ENCODE measurements at places on chromosomes 7 and 10. TPM values are rescaled to one million over a fixed set of nuclear protein-coding genes. Genes with fewer than 3 reads are reported as not detected.
A peak's percentile ranks its signal among the peaks of the same experiment; 100 is the strongest.

CYP3A7 gene
- not detected for total RNA-seq

GRCh38 chr10:103859161-103860086, 4.0 kb upstream of the SH3PXD2A start:
- DNase-seq, result peak; percentile 69

FZD8 gene
- total RNA-seq, result 8.9 TPM

EPDR1 gene
- total RNA-seq, result 83.4 TPM

DNA sequence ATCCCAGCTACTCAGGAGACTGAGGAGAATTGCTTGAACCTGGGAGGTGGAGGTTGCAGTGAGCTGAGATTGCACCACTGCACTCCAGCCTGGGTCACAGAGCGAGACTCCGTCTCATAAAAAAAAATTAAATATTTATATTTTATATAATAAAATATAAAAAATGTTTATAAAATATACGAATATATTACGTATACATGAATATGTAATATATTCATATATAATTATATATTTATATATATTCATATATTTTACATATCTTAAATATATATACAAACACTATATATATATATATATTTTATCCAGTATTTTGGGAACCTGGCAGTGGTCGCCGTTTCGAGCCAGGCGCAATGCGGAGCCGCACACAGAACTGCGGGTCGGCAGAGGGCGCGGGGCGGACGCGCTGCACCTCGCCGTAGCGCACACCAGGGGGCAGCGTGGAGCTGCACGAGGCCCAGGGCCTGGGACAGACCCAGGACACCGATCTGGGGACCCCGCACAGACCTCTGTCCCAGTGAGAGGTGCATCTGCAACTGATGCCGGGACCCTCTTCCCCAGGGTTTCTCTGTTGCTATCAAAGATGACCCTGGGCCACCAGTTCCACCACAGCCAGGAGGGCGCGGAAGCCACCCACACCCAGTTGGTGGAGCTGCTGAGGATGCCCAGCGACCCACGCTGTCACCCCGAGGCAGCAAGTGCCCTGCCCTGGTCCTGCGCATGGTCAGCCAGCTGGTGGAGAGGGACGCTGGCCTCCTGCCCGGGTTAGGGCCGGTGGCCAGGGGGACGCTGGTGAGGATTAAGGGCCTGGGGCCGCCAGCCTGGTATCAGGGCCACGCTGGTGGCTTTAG, 22.7 kb downstream of the AP5Z1 start:
- DNase-seq, result no peak

GRCh38 chr7:101911800-101912715, 94.6 kb downstream of the CUX1 start:
- DNase-seq, result peak; percentile 87

MRC1 gene
- 0.17 TPM for total RNA-seq

DNA sequence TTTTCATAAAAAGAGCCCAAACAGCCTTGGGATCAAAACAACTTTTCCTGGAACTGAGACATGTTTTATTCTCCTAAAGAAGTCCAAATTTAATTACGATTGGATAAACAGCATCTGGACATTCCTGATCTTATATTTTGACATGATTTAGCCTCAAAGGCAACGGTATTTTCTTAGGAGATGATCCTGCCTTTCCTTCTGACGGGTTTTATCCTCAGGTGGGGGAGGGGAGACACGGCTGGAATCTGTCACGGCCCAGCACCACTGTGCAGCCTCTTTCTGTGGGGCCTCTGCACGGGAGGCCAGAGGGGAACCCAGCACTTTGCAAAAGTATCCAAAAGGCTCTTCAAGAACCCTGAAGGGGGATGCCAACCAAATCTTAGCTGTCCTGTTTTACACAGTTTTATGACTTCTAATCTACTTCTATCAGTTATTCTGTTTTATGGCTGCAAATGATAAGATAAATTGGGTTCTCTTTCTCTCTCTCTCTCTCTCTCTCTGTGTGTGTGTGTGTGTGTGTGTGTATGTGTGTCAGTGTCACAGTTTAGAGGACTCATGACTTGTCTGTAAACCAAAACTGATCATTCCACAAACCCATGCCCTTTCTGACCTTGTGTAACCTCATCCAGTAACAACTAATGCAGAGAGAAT, 321.1 kb upstream of the NPVF start:
- DNase-seq, result no peak

IFIT3 gene
- total RNA-seq, result 12.8 TPM

CALML3 gene
- total RNA-seq, result not detected

- no peak for DNase-seq
Observed at GRCh38 chr7:71221549-71221948, 89.6 kb downstream of the GALNT17 start.

C10orf143 gene
- not detected for total RNA-seq

CRTAC1 gene
- 0.17 TPM for total RNA-seq

DNA sequence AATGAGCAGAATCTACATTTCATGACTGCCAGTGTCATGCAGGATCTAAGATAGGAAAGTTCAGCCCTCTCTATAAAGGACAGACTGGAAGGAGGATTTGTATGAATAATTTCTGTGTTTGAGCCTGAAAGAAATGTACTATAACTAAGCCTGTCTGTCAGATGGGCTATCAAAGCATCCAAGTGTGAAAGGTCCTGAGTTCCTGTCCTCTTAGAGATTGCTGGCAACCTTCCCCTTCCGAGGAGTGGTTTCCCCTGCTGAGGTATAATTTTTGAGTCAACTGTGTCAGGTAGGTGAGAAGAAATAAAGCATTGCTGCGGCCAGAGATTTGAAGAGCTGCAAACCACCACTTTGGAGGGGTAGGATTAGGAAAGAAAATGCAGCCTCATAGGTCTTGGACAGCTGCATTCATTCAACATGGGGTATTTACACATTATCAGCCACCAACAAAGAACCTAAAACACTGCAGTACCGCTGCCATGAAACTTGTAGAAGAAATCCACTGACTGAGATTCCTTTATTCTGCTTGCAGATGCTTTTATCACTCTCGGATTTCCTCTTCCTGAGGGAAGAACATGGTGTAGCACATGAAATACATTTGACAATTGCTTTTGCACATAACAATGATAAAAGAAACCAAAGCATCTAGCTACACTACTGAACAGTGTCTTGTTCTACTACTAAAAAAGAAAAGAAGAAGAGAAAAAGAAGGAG, 189.1 kb downstream of the DGKI start:
- no peak for DNase-seq

NRP1 gene
- 281 TPM for total RNA-seq

DNA sequence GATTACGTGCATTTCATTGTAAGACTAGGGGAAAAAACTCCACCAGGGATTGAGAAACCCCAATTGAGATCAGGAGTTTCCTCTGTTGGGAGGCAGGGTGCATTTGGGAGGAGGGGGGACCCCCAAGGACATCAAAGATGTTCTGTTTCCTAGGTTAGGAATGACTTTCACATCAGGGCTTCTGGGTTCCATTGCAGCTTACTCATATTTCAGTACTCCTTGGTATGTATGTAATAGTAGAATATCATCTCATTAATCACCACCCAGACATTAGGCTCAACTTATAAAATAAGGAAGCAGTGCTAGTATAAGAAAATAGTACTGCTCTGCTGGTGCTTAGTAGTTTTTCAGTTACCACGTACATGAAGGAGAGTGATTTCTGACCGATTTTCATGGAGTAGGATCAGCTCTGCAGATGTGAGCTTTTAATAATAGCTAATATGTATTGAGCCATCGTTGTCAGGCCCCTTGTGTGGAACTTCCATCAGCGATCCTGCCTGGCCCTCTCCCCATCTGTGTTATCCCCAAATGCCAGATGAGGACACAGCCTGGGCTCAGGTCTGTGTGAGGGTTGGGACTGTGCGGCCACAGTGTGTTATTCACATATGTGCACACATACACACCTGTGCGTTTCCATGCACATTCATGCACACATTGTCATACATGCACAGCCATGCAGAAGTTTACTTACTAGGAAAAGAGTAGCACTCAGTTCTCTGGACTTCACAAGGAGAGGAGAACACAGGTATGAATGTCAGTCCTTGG, 23.5 kb downstream of the UPP1 start:
- DNase-seq, result peak; percentile 25

GRCh38 chr10:71648254-71648932, 71.2 kb downstream of the C10orf105 start:
- DNase-seq, result no peak

GNGT1 gene
- not detected for total RNA-seq

GRCh38 chr7:151891753-151892152, 14.8 kb upstream of the PRKAG2 start:
- DNase-seq, result no peak

DNA sequence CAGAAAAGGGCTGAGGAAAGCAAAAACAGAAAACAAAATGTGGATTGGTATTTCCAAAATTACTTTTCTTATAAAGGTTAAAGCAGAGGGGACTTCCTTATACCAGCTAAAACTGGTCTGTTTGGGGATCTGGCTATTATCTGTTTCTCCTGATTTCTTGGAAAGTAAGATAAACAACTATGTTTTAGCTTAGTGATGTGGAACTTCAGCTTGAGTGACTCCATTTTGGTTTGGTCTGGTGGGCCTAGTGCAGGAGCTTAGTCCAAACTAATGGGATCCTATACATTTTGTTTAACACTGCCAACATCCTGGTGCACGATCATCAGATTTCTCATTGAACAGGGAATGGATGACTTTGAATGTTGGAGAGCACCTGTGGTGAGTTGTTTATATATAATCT, 283.5 kb downstream of the ADK start:
- DNase-seq, result no peak

DNA sequence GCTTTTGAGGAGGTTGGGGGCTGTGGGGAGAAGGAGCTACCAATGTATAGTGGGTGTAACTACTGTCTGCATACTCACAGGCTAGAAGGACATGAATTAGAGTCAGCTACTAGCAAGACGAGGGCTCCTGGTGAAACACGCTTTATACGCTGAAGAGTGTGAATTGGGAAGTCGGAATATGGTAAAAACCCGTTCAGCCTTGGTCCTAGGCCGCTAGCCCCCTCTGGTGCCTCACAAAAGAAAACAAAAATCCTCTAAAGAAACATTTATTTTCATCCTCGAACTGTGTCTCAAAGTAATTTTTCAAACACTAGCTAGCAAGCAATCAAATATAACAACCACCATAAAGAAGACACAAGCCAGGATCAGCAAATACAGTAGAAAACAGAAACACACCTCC, 338.1 kb upstream of the SEMA3C start:
- DNase-seq, result peak; percentile 26

CACNA2D1 gene
- total RNA-seq, result 15.0 TPM

PODXL gene
- total RNA-seq, result 0.65 TPM

All from renal cortical epithelial cell (primary cell).